ENCODE measurements at places on chromosomes 3 and 15.

DNA sequence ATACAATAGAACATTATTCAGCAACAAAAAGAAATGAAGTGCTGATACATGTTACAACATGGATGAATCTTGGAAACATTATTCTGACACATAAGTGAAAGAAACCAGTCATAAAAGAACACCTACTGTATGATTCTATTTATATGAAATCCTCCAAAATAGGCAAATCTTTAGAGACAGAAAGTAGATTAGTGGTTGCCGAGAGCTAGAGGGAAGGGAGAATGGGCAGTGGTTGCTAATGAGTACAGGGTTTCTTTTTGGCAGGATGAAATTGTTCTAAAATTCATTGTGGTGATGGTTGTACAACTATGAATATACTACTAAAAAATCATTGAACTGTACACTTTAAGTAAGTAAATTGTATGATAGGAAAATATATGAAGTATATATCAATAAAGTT lies 6.3 kb upstream of the LRRC58 start:
- DNase-seq = no peak

GRCh38 chr3:125058959-125059358 lies 3.2 kb upstream of the HEG1 start:
- DNase-seq = no peak

- DNase-seq = no peak
Observed at GRCh38 chr3:28912120-28912885, 368.6 kb upstream of the RBMS3 start.

GRCh38 chr15:74794248-74794969 lies 12.5 kb downstream of the CSK start:
- DNase-seq = no peak

DNA sequence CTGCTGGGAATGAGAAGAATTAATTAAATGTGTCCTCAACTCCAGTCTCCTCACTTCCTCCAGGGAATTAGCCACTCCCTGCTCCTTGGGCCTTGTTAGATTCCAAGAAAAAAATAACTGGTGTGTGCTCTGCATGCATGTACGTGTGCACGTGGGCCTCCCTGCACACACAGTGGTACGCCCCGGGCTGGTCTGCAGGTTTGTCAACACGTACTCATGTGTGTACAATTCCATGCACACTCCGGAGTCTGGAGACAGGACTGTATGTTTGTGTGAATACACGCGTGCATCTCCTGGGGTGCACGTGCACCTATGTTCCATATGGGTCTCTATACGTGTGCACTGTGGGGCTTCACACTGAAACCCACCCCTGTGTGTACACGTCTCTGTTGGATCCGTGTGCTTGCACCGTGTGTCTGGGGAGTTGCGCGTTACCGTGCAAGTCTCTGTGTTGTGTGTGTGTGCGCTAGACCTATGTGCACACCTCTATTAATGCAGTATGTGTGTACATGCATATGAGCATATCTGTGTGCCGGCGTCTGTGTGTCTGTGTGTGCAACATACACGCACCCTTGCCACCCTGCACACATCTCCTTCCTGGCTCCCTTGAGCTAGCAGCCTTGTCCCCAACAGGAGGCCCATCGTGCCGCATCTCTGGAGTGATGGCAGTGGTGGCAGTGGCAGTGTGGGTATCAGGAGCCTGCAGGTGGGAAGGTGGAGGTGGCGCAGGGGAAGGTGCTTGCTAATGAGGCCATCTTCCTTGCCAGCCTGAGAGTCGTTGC lies 210.1 kb downstream of the TBC1D2B start:
- no peak for DNase-seq

DNA sequence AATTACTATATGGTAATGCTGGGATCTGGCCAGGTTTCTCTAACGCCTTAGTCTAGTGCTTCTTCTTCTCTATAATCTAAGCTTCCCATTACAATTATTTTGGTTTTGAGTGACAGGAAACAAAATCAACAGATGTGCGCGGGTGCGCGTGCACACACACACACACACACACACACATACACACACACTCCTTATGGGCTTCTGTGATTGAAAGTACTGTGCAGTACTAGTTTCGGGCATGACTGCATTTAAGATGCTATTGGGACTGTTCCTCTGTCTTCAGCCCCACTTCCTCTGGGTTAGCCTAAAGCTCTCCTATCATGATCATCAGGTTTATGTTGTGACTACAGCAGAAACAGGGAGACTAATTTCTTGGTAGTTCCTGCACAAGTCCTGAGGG lies 32.2 kb downstream of the EPHB1 start:
- no peak for DNase-seq

- no peak for DNase-seq
Observed at GRCh38 chr3:108024146-108024850, 66.5 kb downstream of the CD47 start.

- DNase-seq = no peak
Observed at GRCh38 chr15:70436428-70436827, 326.9 kb downstream of the UACA start.

DNA sequence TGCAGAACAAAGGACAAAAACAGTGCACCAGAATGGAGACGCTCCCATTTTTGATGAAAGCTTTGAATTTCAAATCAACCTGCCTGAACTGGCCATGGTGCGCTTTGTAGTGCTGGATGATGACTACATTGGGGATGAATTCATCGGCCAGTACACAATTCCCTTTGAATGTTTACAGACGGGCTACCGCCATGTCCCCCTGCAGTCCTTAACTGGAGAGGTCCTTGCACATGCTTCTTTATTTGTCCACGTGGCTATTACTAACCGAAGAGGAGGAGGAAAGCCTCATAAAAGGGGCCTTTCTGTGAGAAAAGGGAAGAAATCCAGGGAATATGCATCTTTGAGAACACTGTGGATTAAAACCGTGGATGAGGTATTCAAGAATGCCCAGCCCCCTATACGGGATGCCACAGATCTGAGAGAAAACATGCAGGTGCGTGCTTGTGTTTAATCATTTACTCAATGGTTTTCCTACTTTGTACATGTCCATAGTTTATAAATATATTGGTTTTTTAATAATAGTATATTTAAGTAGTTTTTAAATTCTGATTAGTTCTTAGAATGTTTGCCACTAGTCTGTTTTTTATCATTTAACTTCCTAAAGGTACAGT lies 127.1 kb downstream of the PLCL2 start:
- DNase-seq = no peak

DNA sequence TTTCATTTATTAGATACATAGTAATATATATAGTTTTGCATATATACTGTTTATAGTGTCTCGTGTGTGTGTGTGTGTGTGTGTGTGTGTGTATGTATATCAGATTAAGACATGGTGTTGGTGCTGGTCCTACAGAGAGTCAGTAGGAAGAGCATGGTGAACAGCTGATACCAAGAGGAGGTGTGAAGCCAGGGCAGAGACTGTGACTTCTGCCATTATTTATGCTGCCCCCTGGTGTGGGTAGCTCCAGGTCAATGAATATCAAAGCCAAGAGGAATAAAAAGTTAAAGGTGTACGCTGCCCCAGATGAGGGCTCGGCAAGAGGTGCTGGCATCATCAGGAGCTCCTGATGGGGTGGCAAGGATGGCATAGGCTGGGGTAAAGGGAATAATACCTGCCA lies 299.5 kb upstream of the RASGRP1 start:
- DNase-seq = no peak

GRCh38 chr3:79960594-79960993 lies 192.8 kb upstream of the ROBO1 start:
- DNase-seq = no peak

DNA sequence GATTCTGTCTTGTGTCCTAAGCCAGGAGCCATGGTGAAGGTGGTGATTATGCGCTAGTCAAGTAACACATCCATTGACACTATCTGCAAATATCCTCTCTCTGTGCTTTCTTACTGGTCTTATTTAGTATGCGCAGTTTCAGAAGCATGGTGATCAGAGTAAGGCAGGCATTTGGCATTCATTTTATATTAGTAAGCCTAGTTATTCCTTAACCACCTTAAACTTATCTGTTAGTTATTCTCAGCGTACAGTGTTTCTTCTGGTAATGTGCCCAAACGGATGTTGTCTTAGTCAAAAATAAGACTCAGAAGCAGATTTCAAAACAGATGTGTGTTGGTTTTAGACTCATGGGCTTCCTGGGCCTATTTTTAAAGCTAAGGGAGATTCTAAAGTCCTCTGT lies 329.2 kb downstream of the GRM7 start:
- no peak for DNase-seq

- DNase-seq = no peak
Observed at GRCh38 chr15:42146551-42147430, 9.6 kb downstream of the PLA2G4F start.

DNA sequence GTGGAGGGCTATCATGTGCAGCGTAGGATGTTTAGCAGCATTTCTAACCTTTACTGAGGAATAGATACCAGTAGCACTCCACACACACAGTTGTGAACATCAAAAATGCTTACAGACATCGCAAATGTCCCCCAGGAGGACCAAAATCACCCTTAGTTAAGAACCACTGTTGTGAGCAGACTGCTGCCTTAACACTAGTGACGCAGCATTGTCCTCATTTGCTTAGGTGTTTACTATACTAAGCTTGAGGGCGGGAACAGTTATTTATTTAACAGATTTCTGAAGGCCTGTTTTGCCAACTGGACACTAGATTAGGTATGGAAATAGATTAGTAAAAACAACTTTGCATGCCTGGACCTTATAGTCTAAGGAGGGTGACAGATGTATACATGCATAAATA lies 2.3 kb downstream of the PPP2R3A start:
- DNase-seq = no peak

- no peak for DNase-seq
Observed at GRCh38 chr15:37929238-37929637, 5.2 kb upstream of the TMCO5A start.

GRCh38 chr3:25849641-25850385 lies 59.9 kb downstream of the OXSM start:
- DNase-seq = no peak

- no peak for DNase-seq
Observed at GRCh38 chr3:170848292-170848917, 21.6 kb downstream of the RPL22L1 start.

DNA sequence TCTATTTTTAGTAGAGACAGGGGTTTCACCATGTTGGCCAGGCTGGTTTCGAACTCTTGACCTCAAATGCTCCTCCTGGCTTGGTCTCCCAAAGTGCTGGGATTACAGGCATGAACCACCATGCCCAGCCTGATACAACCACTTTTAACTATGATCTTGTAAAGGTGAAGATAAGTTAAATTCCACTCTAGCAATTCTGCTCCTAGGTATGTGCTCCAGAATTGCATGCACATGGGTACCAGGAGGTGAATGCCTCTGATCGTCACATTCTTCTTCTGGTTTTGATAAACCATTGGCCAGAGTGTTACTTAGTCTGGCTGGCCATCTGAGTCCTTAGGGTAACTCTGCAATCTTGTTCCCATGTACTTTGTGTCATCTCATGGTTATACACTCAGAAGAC lies 22.3 kb downstream of the CSPG5 start:
- DNase-seq = no peak

GRCh38 chr3:95886616-95887015 lies 927.8 kb upstream of the EPHA6 start:
- no peak for DNase-seq

- DNase-seq = no peak
Observed at GRCh38 chr3:23312866-23313265, 109.7 kb downstream of the UBE2E2 start.

GRCh38 chr3:29171043-29171990 lies 109.6 kb upstream of the RBMS3 start:
- DNase-seq = no peak

DNA sequence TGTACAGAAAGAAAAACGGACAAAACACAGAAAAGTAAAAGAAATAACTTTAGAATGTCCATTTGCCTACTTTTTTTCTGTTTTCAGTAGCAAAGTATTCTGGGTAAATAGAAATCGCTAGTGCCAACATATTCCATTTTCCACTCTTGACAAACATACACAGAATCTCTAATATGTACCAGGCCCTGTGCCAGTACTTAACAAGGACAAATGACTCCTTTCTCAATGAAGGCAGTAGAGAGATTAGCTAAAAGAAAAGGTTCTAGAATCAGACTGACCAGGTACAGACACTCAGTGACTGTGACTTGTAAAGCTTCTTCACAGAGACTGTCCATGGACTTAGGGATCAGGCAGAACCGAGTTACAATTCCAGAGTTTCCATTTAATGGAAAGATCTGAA lies 165.8 kb upstream of the STAC start:
- no peak for DNase-seq

DNA sequence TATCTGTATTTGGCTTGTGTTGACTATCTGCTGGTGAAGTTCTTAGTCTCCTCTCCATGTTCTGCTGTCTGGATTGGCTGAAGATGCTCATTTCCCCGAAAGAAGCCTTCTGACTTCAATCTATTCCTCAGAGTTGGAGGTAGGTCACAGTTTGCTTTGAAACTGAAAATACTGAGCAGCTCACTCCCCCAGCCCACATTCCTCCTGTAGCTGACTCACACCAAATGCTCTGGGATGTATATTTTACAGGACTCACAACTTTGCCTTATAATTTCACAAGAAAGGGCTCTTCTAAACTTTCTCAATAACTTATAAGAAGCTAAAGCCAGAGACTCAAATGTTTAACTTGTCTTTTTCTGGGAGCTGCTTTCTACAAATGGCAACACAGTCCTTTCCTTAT lies 36.3 kb upstream of the SNX4 start:
- DNase-seq = no peak

GRCh38 chr15:85718271-85718971 lies 76.3 kb downstream of the KLHL25 start:
- no peak for DNase-seq

GRCh38 chr3:53844262-53845102 lies 1.7 kb downstream of the CHDH start:
- DNase-seq = no peak

DNA sequence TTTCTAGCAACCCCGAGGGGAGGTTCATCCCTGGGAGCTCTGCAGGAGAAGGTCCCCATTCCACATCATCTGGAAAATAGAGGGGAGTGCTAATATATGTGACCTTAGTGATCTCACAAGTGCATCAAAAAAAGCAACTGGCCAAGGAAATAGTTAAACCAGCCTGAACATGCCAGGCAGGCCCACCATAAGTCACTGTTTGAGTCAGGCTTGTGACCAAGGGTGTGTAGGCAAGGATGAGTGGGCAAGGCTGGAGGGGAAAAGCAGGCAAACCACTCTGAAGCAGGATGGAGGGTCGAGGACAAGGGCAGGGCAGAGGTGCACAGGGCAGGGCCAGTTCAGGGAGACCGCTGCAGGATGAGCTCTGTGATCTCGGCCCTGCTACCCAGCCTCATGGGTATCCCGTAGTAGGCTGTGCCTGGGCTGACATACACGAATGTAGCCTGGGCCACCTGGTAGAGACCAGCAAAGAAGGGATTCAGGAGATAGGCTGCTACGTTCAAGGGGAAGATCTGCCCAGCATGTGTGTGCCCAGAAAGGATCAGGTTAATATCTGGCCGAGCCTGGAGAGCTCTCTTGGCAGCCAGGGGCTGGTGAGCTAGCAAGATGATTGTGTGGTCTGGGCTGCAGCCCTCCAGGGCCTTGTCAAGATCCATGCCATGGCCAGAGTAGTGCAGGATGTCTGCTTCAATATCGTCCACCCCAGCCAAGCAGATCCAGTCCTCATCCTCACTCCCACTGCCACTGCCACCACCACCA lies 4.3 kb downstream of the GLB1 start:
- no peak for DNase-seq

GRCh38 chr3:25493786-25494185 lies 65.7 kb downstream of the RARB start:
- peak; percentile 4 for DNase-seq

Data from GOT3 (cell line).